Ecto neural progenitor cell (in vitro differentiated cells): ENCODE measurements at places on chromosomes 1 and 21.

DNA sequence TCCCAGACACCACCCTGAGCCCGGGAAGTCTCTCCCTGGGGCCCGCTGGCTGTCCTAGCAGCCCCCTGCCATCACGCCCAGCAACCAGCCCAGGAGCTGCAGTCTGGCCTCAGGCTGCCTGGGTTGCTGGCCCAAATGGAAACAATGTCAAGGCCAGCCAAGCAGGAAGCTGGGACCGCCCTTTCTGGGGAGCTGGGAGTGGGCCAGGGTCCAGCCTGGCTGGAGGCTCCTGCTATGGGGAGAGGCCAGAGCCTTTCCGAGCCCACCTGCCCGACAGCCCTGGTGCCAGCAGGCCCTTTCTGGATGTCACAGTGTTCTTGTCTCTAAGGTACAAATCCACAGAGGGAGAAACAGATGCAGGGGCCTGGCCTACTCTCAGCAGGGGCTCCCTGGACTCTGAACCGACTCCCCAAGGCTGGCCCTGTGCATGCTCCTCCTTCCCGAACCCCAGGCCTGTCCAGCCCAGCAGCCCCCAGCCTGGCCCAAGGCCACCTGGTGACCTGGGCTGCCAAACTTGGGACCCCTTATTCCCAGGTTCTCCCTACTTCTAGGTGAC is 1.2 kb upstream of the MMEL1 start:
- DNase-seq = no peak

DNA sequence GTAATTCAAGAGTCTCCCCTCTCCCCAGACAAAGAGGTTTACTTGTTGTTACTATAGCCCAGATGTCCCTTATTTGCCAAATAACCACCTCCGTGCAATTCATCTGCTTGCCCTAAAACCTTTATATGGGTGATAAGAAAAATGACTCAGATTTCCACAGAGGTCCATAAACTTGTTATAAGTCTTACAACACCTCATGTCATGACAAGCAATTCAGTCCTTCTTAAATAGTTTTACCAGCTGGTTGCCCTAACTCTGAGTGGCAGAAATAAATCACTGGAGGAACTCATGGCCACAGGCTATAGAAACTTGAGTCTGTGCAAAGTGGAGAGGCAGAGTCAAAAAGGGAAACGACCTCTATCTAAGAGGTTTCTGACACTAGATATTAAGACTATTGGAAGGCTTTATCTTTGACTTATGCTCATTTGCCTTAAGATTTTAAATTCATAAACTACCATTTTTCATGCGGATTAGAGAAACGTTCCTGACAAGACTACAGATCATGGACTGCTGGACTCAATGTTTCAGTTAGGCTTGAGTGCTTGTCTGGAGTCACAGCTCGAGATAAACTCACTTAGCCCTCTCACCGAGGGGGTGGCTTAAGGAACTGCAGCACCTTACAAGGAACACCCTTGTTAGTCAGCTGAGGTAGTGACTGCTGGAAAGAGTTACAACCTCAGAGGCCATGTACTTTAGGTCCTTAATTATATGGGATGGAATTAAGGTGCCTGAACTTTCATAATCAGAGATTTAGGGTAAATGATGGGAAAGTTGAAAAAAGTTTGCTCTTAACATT is 662.5 kb upstream of the USP24 start:
- DNase-seq = no peak

GRCh38 chr1:203630697-203631096 is 4.1 kb downstream of the ATP2B4 start:
- DNase-seq = no peak

- DNase-seq = peak; percentile 90
Measured at GRCh38 chr21:45820171-45821091, 161.1 kb upstream of the COL6A1 start.

GRCh38 chr1:162361349-162361748 is 15.3 kb downstream of the SPATA46 start:
- DNase-seq = no peak

DNA sequence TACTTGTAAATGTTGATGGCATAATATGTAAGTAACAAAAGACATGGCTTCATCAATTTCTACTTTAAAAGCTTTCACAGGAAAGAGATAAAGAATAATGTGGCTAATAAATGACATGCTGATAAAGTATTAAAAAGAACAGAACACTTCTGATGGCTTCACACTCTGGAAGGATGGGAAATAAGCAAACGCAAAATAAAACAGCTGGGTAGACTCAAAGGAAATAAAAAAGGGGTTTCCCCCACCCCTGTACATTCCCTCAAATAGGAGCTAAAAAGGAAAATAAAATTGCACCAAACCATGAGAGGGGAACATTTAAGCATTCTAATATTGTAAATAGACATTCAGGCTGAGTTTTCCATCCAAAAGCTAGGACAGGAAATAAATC is 27.0 kb upstream of the DYRK1A start:
- DNase-seq = no peak

DNA sequence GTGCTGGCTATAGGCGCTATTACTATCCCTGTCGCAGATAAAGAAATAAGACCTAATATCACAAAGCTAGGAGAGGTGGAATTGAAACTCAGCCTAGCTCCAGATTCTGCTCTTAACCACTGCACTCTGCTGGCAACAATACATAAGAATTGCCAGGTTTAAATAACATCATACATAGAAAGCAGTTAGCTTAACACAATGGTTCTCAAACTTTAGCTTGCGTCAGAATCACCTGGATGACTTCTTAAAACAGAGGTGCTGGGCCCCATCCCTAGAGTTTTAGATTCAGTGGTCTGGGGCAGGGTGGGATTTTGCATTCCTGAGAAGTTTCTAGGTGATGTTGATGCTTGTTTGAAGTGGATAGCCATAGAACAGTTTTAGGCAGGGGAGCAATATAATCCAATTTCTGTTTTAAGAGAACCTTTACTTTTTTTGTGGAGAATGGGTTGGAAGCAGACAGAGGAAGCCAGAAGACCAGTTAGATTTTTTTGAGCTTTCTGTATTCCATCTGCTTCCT is 1.1 kb upstream of the POMGNT1 start:
- DNase-seq = no peak

GRCh38 chr1:243974451-243975292 is 76.4 kb upstream of the ZBTB18 start:
- DNase-seq = no peak

DNA sequence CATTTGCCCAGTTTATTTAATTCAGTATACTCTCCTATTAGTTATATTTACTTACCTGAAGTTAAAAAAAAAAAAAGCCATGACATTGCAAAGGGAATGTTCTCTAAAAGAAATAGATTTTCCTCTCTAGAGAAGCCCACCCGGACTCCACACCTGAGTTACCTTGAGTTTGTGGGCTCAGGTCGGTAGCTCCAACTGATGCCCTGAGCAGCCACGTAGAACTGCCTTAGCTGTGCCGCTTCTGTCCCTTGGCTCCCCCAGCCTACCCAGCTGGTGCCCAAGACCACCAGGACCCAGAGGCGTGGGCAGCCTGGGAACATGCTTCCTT is 250 bp downstream of the F5 start:
- DNase-seq = no peak

DNA sequence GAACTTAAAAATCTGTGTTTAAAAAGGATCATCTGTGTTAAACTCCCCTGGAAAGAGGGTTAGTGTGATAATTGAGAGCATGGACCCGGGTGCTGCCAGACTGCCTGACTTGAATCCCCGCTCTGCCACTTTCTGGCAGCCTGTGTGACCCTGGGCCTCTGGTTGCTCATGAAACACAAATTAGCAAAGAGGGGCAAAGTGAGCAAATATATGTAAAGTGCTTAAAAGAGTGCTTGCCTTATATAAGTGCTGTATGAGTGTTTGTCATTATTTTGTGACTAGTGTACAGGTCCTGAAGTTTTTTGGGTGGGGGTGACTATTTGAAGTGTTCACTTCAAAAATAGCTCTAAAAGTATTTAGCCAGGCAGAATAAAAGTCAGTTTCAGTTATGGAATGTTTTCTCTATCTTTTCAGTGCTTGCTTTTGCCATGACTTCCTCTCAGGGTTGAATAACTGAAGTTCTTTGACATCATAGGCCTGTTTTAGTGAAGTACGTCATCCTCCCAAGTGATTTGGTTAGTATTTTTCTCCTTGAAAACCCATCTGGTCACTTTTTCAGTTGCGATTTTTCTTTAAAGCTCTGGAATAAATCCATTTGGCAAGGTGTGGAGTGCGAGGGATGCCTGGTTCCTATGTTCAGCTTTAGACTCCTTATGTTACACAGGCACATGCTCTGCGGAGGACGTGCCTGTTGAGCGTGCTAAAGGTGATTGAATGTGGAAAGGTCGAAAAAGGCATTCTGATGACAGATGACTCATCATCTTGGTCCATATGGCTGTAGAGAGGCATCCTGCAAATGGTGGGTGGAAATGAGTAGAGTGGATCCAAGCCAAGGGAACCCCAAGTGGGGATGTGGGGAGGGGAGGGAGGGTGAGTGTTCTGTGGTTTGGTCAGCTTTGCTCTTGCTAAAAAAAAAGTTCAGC is 47.8 kb downstream of the AK4 start:
- DNase-seq = no peak
